Glutamatergic neuron (in vitro differentiated cells): ENCODE measurements at places on chromosomes 12 and 14.

DNA sequence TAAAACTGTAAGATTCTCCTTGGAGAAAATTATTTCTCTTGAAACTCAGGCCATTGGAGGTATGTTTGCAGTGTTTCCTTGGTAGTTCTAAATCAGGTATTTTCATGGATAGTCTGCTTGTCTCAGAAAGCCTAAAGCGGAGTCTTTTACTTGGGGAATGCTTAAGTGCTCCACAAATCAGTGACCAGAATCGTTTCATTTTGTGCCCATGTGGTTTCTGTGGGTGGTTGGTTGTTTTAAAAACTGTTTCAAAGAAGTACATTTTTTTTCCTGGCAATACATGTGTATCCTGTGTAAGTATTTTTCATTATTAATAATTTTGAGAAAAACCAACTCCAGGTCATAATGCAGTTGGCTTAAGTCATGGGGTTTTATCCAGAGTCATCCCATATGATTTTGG, 33.6 kb downstream of the CCDC91 start:
- DNase-seq: no peak

GRCh38 chr12:46159309-46159901, 109.4 kb downstream of the SLC38A1 start:
- DNase-seq: no peak

DNA sequence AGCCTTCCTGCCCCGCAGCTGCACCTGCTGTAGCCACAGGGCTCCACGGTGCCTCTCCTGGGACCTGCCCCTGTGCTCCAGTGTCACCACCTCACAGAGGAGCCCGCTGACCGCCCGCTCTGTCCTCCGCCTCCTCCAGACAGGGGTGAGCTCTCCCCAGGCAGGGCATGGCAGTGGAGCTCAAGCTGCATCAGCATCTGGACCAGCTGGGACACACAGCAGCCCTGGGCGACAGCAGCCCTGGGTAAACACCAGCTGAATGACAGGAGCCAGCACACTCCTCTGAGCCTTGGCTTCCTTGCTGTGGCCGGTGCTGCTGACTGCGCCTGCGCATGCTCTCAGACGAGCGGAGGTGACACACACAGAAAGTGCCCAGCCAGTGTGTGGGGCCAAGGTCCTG, 22.0 kb downstream of the CHGA start:
- peak; percentile 26 for DNase-seq

DNA sequence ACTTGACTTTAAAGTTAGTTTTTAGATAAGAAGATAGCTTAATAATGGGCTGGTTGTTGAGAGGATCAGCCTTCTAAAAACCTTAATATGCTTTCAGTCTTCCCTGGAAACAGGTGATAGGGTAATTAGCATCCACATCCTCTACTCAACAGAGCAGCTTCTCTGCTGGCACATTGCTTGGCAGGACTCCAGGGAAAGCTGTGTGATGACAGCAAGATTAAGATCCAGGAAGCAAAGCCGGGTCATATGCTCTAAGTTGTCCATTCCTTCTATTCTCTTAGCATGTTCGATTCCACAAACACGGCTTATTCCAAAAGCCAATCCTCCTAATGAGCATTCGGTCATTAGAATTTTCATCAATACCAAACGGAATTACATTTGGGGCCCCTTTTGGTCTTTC, 87.0 kb downstream of the HMGA2 start:
- no peak for DNase-seq

GRCh38 chr14:102733326-102733725, 43.9 kb upstream of the TRAF3 start:
- no peak for DNase-seq

GRCh38 chr12:49811136-49811535, 17.1 kb downstream of the NCKAP5L start:
- DNase-seq: no peak

- no peak for DNase-seq
Observed at GRCh38 chr12:47277972-47278448, 198.3 kb upstream of the AMIGO2 start.

DNA sequence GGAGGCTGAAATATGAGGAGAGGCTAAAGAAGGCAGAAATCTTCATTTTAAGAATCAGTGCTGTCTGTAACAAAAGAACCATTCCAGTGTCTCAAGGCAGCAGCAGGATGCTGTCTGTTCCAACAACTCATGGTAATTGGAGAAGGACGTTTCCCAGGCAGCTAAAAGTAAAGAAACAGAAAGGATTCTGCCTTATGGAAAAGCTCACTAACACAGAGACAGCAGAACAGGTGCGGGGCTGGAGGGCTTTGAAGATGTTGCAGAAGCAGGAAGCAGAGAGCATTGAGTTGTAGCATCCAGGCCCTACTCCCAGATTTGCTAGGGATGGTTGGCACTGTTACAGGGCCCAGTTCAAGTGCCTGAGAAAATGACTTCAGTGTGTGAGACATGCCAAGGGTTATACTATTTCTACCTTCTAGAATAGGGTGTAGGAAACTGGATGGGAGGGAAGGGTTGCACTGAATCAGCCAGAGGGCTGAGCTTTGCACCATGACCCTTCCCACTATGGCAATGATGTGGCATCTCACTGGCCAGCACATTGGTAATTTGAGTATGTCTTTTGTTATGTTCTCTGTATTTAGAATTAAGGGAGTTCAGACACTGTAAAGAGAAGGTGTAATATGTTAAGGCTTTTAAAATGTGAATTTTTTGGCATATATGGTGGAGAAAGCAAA, 160.0 kb upstream of the FBXO33 start:
- no peak for DNase-seq

- DNase-seq: no peak
Observed at GRCh38 chr14:73502017-73502619, 11.4 kb downstream of the RIOX1 start.

GRCh38 chr14:63448841-63449240, 94.3 kb downstream of the PPP2R5E start:
- no peak for DNase-seq

- DNase-seq: no peak
Observed at GRCh38 chr14:54191846-54192245, 205.0 kb upstream of the CDKN3 start.

DNA sequence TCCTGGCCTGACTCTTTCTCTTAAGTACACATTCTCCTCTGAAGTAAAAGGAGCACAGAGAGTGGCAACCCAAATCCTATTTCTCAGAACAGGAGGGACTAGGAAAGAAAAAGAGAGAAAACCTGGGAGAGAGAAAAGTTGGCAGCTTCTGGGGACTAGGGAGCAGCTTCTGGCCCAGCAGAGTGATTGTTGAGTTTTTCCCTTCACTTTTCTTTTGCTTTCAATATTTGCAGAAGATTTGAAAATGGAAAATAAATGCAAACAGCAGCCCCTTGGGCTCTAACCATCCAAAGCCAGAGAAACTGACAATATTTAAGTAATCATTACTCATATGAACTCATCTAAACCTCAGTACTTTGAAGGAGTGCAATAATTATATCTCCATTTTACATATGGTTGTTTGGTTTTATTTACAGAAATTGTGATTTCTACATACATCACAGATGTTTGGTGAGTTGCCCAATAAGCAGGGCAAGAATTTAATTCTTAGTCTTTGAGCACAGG, 28.8 kb upstream of the IGF1 start:
- no peak for DNase-seq

- DNase-seq: no peak
Observed at GRCh38 chr12:132141976-132142678, 2.0 kb downstream of the DDX51 start.

- DNase-seq: peak; percentile 54
Observed at GRCh38 chr14:55599250-55599879, 19.4 kb downstream of the KTN1 start.

- no peak for DNase-seq
Observed at GRCh38 chr14:99879401-99880295, 86.4 kb downstream of the EML1 start.

DNA sequence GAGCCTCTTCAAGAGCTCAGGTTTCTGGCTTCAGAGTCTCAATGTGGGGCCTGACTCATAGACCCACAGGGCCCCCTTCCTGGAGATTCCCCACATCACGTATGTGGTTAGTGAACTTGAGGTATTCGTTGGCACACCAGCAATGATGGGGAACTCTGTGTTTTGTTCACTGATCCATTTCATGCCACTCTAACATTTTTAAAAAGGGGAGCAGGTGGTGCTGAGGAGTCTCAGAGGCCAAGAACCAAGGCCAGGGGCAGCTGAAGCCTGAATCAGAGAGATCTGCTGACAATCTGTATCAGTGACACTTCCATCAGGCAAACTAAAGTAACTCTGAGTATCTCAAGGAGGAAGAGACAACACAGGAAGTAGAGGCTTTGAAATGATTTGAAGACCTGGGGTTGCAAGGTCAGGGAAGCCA, 323.4 kb downstream of the VRK1 start:
- no peak for DNase-seq

GRCh38 chr14:100542619-100543205, 44.5 kb downstream of the BEGAIN start:
- peak; percentile 7 for DNase-seq

DNA sequence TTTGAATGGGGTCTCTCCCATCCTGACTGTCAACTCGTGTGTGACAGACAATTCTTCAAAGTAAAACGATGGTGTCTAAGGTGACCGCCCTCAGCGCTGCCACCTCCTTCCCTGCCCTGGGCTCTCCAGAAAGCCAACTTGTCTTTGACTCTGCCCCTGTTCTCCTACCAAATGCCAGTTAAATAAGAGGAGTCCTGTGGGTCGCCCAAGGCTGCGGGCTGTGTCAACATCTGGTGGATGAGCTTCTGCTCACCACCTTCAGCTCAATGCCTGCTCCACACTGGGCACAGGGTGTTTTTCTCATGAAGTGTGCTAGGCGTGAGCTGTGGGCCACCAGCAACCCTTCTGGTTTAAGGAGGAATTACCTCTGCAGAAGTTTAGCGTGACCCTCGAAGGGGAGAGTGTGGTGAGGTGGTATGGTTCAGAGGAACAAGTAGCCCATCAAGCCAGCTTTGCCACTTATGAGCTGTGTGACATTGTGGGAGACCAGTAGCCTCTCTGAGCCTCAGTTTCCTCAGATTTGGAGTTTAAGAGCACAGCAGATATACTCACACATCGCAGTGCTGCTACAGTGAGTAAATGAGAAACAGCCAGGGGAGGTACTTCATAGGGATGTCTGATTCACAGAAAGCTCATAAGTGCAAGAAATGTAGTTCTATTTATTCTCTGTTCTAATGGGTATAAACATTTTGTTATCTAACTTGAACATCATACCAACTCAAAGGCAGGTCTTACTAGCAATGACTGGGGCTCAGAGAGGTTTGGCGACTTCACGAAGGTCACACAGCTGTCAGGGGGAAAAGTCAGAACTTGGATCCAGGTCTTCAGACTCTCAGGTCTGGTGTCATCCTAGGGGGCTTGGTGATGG, 12.1 kb downstream of the SERPINA1 start:
- no peak for DNase-seq

DNA sequence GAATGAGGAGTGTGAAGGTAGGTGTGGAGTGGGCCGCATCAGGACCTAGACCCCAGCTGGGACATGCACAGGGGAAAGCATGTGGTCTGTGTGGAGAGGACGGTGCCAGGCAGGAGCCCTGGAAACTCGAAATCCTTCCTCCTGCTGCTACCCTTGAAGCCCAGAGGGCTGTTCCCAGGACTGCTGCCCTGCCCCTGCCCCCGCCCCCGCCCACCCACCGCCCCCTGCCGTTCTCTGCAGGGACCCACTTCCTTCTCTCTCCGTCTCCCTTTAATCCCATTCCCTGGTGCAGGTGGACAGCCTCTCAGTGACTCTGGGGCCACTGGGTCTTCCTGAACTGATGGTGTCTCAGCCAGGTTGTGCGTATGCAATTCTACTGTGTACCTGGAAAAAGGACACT, 8.0 kb downstream of the ITFG2 start:
- no peak for DNase-seq

- DNase-seq: no peak
Observed at GRCh38 chr12:1907652-1908611, 10.5 kb downstream of the CACNA2D4 start.

DNA sequence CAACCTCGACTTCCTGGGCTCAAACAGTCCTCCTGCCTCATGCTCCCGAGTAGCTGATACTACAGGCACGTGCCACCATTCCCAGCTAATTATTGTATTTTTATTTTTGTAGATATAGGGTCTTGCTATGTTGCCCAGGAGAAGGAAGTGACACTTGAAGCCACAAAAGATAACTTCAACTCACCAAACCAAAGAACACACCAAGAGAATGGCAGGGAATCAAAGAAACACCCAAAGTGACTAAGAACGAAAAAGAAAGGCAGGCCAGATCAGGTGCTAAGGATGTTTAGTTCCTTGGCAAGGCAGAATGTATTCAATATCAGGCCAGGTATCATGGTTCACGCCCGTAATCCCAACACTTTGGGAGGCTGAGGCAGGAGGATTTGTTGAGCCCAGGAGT, 10.1 kb upstream of the TPCN1 start:
- DNase-seq: no peak

DNA sequence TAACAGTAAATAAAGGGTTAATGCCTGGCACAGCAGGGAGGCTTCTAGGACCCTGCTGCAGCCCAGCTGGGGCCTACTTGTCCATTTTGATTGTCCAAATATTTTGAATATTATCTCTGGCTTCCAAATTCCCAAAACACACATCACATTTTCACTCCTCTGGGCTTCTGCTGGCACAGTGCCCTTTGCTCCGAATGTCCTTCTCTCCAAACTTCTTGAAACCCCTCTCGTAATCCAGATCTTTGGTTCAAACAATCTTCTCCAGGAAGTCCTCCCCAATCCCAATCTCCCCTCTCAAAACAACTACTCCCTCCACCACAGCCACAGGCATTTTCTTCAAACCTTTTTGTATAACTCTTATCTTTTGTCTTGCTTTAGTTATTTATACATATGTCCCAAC, 225.6 kb downstream of the PPM1H start:
- DNase-seq: no peak

GRCh38 chr14:67285876-67286452, 44.7 kb downstream of the PALS1 start:
- no peak for DNase-seq
